ENCODE measurements at places on chromosomes 4 and X.

DNA sequence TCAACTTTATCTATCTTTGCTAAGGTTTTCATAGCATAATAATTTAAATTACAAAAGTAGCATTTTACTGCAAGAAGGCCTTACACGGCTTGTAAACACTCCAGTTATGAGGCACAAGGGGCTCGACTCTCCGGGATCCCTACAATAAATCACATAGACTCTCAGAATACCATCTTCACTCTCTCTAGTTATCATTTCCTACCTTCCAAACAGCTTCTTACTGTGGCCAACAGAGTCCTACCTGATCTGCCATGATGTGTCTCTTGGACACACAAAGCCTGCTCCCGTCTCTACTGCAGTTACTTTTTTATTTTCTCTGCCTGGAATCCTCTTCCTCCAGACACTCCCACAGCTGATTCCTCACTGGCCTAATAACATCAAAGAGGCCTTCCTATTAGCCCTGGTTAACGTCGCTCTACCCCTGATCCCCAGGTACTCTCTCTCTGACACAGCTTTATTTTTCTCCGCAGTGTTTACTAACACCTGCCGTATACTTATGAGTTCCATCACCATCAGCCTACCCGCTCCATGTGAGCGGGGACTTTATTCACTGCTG, 559.6 kb upstream of the DIPK2B start:
- DNase-seq: no peak

- no peak for DNase-seq
Observed at GRCh38 chrX:153307276-153308178, 14.0 kb downstream of the PNMA6F start.

GRCh38 chrX:112025753-112026152, 56.8 kb downstream of the TRPC5 start:
- DNase-seq: no peak

DNA sequence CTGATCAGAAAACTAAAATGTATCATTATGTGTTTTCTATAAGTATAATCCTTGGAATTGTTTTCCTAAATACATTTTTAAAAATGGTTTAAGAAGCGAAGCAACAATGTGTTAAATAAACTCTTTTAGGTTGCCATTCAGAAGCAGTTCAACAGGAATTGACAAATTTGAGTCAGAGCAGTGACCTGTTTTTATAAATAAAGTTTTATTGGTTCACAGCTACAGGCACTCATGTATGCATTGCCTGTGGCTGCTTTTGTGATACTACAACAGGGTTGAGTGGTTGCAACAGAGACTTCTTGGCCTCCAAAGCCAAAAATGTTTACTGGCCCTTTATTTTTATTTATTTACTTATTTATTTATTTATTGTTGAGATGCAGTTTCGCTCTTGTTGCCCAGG, 99.5 kb downstream of the FRMPD4 start:
- no peak for DNase-seq

DNA sequence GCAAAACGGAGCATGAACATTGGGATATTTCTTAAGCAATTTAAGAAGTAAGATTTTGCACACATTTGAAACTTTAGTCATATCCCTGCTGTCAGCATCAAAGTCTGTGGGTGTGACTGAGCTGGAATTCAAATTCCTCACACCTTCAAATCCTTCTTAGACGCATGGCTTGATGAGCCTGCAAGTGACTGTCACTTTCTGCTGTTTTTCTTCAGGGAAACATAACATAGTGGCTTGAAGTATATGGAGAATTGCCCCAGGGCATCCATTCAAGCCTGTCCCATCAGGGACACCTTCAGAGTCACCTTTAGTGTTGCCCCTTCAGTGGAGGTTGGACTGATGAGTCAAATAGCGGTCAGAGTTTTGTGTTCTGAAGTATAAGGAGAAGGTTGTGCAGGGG, 17.4 kb downstream of the FHDC1 start:
- no peak for DNase-seq

GRCh38 chr4:89528526-89529133, 221.0 kb upstream of the GPRIN3 start:
- DNase-seq: no peak

DNA sequence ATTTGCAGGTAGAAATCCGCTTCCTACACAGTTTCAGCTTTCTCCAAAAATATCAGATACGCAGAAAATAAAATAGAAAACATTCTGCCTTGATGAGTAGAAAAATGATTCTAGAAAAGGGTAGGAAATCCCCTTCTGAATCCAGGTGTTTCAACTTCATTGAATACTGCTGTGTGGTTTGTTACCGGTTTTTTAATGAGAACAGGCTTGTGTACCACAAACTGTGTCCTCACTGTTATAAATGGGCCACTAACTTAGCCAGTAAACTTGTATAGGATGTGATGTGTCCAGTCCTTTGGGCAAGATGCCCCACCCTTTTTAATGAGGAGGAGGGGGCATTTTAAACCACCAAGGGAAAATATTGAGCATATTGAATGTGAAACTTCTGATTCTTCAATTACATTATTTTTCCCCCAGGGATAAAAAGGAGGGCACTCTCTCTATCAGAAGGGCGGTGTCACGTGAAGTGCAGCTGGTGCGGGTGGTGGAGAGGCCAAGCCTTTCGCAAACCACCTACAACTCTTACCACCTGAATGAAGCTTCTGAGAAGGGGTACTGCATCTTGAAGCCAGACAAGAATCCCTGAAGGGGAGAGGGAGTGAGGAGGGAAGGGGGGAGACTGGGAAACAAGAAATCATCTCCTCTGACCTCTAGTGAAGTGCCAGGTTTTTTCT, 4.5 kb downstream of the CXXC4 start:
- no peak for DNase-seq

GRCh38 chr4:85747882-85748491, 273.0 kb downstream of the ARHGAP24 start:
- DNase-seq: no peak

GRCh38 chr4:40829586-40829985, 79.8 kb downstream of the NSUN7 start:
- DNase-seq: no peak

DNA sequence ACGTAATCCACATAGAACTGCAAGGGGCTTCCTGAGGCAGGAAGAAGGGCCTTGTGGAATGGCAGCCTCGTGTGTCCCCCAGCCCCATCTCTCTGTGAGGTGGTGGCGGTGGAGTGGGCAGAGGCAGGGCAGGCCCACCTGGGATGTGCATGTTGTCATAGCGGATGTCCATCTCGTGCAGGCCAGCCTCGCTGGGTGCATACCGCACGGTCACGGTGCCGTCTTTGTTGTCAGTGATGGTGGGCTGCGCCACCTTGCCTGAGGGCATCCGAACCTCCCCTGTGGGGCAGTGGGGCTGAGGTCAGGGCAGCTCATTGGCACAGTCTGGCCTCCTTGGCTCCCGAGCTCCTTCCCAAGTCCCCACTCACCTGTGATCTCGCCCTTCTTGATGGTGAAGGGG, 20.4 kb downstream of the FLNA start:
- no peak for DNase-seq

DNA sequence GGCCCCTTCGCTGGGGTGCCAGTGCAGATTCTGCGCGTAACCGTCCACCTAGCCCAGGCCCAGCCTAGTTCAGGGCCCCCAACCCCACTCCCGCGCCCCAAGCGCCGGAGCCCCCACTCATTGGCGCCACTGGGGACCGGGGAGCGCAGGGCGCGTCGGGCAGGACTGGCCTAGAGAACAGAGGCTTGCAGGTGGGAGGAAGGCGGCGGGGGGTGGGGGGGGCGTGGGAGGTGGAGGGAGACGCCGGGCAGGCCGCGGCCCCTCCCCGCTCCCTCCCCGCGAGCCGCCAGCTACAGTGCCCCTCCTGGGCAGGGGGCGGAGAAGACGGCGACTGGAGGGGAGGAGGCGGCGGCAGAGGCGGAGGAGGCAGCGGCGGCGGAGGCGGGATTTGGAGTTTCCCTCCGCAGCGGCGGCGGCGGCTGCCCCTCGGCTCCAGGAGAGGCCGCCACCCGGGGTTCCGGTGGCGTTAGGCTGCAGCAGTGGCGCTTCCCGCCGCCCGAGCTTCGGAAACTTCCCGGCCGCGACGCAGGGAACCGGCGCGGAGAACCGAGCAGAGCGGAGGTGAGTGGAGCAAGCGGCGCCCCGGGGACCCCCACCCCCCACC, 4.8 kb upstream of the DUSP9 start:
- no peak for DNase-seq

- no peak for DNase-seq
Observed at GRCh38 chr4:93983140-93983539, 154.6 kb downstream of the ATOH1 start.

DNA sequence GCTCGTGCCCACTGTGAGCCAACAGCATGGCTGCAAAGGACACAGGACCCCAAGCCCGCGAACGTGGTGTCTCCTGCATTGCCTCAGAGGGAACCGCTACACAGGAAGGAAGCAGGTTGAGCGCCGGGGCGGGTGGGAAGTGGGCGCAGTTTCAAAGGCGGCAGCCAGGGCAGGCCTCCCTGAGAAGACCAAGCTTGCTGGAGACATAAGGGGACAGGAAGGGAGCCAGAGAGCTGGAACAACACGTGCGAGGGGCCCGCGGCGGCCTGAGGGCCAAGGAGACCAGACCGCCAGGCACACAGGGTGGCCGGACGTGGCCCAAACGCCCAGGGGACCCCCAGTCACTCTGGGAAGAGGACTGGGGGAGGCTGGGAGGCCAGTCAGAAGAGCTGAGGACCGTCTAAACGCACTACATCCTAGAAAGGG, 32.0 kb downstream of the CTBP1 start:
- DNase-seq: peak; percentile 64

DNA sequence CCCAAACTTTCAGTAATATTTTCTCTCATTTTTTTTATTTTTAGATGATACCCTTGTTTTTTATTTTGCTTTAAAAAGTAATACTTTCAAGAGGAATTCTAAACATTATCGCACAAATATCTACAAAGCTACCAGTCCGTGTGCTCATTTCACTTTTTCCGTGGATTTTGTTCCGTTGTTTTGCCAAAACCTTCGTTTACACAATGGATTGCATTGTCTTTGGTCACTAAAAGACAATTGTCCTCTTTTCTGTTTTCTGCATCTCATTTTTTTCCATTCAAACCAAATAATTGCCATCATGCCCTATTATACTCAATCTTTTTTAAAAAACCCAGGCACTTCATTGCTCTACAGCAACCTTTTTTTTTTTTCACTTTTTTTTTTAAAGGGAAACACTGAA, 214.9 kb downstream of the CXXC4 start:
- DNase-seq: no peak

DNA sequence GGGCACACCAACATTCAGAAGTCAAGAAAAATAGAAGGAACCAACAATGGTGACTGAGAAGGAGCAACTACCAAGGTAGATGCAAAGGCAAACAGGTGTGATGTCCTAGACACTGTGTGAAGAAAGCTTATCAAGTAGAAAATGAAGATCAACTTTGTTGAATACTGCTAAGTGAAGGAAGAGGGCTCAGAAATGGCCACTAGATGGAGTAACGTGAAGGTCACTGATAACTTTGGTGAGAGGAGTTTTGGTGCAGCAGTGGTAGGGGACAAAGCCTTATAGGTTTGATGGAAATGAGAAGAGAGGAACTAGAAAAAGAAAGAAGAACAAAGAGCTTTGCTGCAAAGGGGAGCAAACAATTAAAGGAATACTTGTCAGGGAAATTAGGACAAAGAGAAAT, 23.5 kb downstream of the OTC start:
- DNase-seq: no peak

GRCh38 chr4:62865261-62865660, 1544.0 kb downstream of the TECRL start:
- no peak for DNase-seq

DNA sequence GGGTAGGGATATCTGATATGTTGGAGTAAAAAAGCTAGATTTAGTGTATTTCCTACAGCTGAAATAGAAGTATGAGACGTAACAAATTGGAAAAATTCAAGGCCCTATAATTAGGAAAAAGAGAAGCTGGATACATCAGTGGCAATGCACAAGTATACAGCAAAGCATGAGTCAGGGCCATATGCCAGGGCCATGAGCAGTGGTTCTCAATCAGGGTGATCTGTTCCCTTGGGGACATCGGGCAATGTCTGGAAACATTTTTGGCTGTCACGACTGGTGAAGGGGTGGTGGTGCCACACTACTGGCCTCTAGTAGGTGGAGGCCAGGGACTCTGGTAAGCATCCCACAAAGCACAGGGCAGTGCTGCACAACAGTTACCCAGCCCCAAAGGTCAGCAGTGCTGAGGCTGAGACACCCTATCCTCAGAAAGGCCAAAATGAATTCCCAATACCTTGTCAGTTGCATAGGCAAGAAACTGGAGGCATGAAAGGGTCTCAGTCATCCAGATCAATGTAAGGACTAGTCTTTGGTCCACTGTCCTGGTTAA, 36.8 kb upstream of the NAP1L5 start:
- no peak for DNase-seq

- DNase-seq: no peak
Observed at GRCh38 chr4:168886351-168886750, 123.7 kb downstream of the CBR4 start.
